Stimulated activated CD4-positive, alpha-beta T cell treated with anti-CD3 and anti-CD28 coated beads, Interleukin-12 subunit alpha, Interleukin-12 subunit beta, amount 100 ng/mL, for 48 hours (primary cell): ENCODE measurements at places on chromosomes 1 and 21.
A peak's percentile ranks its signal among the peaks of the same experiment; 100 is the strongest.

- no peak for DNase-seq
Observed at GRCh38 chr1:84856726-84857270, 36.2 kb downstream of the LPAR3 start.

GRCh38 chr1:109399326-109399957 lies 1.7 kb upstream of the SORT1 start:
- peak; percentile 75 for DNase-seq

GRCh38 chr1:235683653-235684052 lies 34.1 kb upstream of the GNG4 start:
- no peak for DNase-seq

- no peak for DNase-seq
Observed at GRCh38 chr1:228066416-228066815, 16.1 kb upstream of the ARF1 start.

GRCh38 chr1:109263597-109264378 lies 14.4 kb downstream of the CELSR2 start:
- peak; percentile 88 for DNase-seq

DNA sequence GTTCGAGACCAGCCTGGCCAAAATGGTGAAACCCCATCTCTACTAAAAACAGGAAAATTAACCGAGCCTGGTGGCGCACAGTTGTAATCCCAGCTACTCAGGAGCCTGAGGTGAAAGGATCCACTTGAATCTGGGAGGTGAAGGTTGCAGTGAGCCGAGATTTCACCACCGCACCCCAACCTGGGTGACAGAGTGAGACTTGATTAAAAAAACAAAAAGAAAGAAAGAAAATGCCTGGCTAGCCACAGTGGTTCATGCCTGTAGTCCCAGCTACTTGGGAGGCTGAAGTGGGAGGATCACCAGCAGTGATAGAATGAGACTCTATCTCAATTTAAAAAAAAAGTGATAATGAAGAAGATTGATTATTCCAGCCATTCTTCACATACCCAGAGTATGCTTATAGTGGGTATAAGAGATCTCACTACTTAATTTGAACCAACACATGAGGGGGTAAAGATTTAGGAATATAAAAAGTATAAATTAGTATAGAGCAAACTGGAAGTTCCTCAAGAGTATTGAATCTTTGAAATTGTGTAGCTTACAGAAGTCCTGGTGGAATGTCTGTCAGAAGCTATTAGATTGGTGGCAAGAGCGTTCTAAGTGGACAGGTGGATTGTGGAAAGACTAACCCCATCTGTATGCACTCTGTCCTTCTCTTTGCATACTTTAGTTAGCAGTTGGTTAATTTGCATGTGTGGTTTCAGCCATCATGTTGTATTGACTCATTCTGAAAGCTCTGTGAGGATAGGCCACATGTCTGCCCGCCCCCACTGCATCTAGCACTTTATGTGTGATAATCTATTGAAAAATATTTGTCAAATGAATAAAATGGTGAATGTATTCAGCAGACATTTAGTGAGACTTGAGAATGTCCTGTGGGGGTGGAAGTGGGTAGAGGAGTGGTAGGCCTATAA lies 25.0 kb downstream of the RLF start:
- DNase-seq: peak; percentile 38

GRCh38 chr1:207890136-207890738 lies 20.7 kb downstream of the CD34 start:
- DNase-seq: no peak

- no peak for DNase-seq
Observed at GRCh38 chr1:170935231-170935630, at the start of gene MROH9. MROH9 (plus strand) TSS chr1:170935534; CDS start chr1:170945557, 10,023 bp downstream.

- DNase-seq: no peak
Observed at GRCh38 chr1:27397749-27398148, 5.3 kb downstream of the GPR3 start.

GRCh38 chr1:180611016-180611930 lies 20.5 kb upstream of the XPR1 start:
- DNase-seq: no peak

DNA sequence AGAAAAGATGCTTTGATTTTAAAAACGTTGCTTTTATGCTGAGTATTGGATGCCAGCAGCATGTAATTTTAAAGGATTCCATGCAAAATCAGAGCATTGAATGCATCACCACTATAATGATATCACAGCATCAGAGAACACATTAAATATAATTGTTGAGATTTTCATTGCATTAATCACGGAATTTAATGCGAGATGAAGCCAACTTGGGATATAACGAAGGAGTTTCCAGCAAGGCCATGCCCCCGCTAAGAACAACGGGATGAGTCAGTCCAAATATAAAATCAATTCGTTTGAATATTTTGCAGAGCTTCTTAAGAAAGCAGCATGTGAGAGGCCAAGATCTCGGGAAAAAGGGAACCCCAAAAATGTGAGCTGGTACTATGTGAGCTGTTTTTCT lies 423.4 kb upstream of the CHRM3 start:
- no peak for DNase-seq

GRCh38 chr1:15435239-15436077 lies 2.8 kb upstream of the CTRC start:
- no peak for DNase-seq

- peak; percentile 72 for DNase-seq
Observed at GRCh38 chr1:146036965-146037646, 15.6 kb upstream of the HJV start.

- DNase-seq: no peak
Observed at GRCh38 chr1:22654692-22655091, 1.7 kb downstream of the C1QB start.

GRCh38 chr1:118767971-118768370 lies 220.2 kb downstream of the TBX15 start:
- DNase-seq: no peak

GRCh38 chr1:7077136-7077535 lies 291.9 kb downstream of the CAMTA1 start:
- DNase-seq: no peak

- DNase-seq: no peak
Observed at GRCh38 chr21:28633839-28634555, 358.7 kb downstream of the LTN1 start.

DNA sequence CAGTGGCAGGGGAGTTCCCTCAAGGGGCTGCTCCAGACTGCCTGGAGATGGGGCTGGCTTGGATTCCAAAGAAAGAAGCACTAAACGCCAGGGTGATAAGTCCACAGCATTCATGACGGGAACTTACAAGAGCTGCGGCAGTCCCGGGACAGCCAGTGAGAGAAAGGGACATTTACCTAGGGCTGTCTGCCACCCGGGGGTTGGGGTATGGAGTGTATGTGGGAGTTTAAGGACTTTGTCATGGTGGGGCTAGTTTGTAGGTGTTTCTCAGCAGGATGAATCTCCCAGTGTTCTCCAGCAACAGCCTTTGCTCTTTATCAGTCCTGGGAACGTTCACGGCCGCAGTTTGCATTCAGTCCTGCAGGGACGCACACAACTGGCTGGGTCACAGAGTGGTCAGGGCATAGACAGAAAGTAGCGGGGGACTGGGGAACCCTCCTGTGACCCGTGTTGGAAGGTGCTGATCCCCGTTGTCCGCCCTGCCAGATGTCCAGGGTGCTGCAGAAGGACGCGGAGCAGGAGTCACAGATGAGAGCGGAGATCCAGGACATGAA lies 41.4 kb upstream of the HMGN1 start:
- no peak for DNase-seq

DNA sequence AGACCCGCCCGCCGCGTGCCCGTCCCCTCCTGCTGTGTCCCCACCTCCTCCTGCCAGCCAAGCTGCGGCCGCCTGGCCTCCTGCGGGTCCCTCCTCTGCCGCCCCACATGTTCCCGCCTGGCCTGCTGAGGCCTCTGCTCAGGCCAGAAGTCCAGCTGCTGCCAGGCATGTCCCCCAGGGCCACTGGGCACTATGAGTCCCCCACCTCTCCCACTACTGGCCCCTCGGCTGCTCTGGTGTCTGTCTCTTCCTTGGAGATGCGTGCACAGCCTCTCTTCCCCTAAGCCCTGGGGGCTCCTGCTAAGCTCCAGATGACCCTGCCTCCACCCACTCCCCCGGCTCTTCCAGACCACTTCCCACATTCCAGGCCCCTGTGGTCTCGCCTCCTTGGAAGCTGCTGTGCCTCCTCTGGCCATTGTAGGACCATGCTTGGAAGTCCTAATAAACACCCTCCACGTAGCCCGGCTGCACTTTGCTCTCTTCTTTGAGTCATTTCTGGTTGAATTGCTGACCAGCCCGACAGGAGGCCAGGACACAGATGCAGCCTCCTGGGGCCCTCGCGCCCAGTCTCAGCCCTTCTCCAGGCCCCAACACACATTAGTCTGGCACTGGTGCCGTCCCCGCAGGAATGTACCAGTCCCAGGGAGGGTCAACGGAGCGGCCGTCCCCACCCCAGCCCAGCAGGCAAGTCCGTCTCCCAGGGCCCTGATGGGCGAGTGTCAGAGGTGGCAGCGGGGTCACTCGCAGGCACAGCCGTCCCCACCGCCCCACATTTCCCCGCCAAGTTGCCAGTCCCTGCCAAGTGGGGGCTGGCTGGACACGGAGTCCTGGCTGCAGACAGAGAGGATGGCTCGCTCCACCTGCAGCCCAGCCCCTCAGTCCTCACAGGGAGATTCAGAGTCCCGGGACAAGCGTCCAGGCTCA lies 1.1 kb downstream of the KRTAP10-12 start:
- DNase-seq: no peak

- DNase-seq: no peak
Observed at GRCh38 chr1:108152782-108153222, 47.3 kb downstream of the SLC25A24 start.

DNA sequence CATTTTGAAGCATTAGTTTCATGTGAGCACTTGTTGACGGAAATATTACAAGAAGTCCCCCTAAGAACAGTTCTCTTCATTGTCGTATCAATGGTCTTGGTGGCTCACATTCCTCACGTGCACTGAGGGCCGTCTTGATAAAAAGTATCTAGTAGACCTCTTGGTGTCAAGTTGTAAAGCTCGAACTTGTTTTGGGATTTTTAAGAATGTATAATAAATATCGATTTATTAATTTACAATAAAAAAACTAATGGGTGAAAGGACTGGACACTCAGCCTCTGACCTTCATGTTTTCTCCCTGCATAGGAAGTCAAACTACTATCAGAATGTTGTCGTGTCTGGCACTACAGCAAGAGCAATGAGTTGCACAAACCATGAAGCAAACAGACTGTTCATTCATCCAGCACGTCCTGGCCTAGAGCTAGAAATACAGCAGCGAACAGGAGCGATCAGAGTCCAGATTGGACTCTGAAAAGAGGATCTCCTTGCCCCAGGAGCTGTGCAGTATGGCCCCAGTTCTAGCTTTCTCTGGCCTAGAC lies 319.2 kb downstream of the SMYD3 start:
- DNase-seq: no peak

DNA sequence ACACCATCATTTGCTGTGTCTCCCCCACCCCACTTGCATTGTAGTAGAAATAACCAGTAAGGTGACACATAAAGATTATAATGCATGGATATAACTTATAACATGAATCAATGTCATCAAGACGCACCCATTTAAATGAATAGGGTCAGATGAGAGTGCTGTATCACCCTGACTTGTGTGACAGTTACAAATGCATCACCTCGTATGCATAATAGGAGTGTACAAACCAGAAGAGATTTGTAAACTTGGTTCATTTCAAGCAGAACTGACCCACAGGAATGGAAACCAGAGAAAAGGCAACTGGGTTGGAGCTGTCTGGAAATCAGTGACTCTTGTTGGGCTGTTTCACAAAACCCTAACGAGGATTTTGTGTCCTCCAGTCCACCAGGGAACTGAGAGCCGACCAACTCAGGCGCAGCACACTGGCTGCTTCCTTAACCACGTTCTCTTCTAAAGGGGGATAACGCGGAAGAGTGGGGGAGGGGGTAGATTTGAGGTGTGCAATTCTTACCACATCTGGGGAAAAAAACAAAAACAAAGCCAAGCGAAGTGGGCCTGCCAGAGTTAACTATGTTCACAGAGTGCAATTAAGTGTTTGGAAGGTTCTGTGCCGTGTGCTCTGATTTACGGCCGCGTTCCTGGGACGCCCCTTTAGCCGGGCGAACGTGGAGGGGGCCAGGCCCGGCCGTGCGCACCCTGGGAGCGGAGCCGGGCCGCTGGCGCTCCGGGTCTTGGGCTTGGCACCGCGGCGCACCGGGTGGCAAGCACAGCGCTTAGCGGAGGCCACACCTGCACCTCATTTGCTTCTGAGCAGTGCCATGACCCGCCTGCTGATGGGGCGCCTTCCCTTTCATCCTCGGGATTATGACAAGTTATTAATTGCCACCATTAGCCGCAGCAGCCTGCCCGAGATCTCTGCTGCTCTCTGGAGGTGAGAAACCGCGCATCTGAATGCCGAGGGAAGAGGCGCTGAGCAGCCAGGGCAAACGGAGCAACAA lies 248.8 kb upstream of the FOXD3 start:
- no peak for DNase-seq

- no peak for DNase-seq
Observed at GRCh38 chr1:41361495-41362356, 492 bp downstream of the FOXO6 start.

DNA sequence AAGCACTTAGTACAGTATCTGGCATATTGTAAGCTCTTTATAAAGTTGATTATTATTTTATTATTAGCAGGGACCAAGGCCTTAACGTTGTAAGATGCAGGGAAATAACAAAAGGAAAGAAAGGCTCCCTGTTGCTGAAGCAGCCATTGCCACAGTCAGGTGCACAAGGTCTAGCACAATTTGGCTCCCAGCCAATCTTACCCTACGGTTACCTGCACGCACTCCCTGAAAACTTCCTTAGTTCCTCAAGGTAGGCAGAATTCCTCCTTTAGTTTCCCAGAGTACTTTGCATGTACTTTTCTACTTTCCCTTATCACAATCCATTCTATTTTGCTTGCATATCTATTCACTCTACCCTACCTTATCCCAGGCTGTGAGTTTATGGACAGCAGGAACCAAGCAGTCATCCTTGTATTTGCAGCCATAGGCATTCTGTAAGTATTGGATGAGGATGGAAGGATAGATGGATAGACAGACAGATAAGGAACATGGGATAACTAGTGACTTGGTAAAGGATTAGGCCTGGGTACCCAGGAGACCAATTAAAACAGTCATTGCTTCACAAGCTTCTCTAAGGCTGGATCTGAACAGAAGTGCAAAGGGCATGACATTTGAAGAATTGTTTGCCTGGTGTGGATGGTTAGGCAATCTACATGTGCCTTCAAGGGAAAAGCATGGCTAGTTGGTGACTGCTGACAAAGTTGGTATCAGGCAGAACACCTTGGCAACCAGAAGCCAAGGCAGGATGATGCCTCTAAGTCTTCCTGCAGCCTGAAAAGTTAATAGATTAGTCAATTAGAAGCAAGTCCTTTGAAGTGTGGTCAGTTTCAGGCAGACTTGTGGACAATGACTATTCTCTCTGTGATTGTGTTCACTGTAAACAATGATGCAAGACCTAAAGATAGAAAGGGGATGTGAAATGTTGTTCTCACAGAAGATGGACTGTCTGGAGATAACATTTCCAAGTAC lies 20.8 kb upstream of the JAK1 start:
- DNase-seq: no peak

DNA sequence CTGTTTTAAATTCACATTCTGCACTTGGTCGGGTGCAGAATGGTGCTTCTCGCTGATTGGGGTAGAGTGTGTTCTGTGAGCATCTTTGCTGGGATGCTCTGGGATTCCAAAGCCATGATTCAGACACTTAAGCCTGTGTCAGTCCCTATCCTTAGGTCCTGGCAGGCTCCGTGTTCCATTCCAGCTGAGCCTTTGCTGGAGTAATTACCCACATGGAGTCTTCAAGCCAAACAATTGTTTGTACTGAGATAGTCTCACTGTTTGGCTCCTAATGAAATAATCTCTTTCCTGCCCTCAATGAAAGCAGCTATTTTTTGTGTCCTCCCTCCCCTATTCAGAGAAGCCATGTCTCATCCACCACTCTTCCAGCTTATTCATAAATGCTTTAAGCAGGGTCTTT lies 18.7 kb downstream of the SMAP2 start:
- no peak for DNase-seq

GRCh38 chr1:2391931-2392509 lies 379 bp downstream of the RER1 start:
- no peak for DNase-seq

- DNase-seq: no peak
Observed at GRCh38 chr1:48232722-48233121, 10.2 kb downstream of the SLC5A9 start.
